ENCODE measurements at places on chromosomes 3 and 15. TPM values are rescaled to one million over a fixed set of nuclear protein-coding genes. Genes with fewer than 3 reads are reported as not detected.

The ANKUB1 gene
- total RNA-seq, result 3.3 TPM

The SERINC4 gene
- 0.72 TPM for total RNA-seq

The ZFYVE19 gene
- total RNA-seq, result 25.2 TPM

The KY gene
- total RNA-seq, result 2.5 TPM

The P3H2 gene
- 5.4 TPM for total RNA-seq

The RLBP1 gene
- 3.6 TPM for total RNA-seq
